ENCODE measurements at places on chromosomes 11 and 22. TPM values are rescaled to one million over a fixed set of nuclear protein-coding genes. Genes with fewer than 3 reads are reported as not detected.

The PHF5A gene
- 43.5 TPM for total RNA-seq

The TRIM51 gene
- not detected for total RNA-seq

The RAPSN gene
- 63.2 TPM for total RNA-seq

The SERPING1 gene
- total RNA-seq: 106 TPM

The JAML gene
- 0.82 TPM for total RNA-seq

The TMEM86A gene
- 3.6 TPM for total RNA-seq

The GRM5 gene
- total RNA-seq: not detected

The EHF gene
- total RNA-seq: 0.85 TPM

The RASD2 gene
- 1.8 TPM for total RNA-seq

The MMP11 gene
- 0.91 TPM for total RNA-seq

The ROBO4 gene
- total RNA-seq: 11.1 TPM

The CEP126 gene
- 0.63 TPM for total RNA-seq

DNA sequence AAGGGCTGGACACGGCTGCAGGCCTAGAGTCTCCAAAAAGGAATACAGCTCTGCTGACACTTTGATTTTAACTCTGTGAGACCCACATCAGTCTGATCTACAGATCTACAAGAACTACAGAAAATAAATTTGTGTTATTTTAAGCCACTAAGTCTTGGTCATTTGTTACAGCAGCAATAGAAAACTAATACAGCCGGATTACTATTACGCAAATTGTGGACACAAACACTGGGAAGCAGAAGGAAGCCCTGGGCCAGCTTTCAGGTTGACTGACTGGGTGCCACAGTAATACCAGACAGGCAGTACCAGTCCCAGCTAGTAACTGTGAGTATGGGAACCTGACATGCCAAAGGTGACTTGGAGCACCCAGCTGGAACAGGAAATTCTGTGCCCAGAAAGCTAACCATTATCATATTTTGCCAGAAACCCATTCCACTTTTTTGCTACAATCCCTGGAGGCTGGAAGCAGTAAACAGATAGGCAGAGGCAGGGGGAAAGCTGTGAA lies 13.4 kb downstream of the SLC25A17 start:
- DNase-seq: no peak

- no peak for DNase-seq
Measured at GRCh38 chr22:32328306-32329201, 29.1 kb upstream of the RFPL3 start.

DNA sequence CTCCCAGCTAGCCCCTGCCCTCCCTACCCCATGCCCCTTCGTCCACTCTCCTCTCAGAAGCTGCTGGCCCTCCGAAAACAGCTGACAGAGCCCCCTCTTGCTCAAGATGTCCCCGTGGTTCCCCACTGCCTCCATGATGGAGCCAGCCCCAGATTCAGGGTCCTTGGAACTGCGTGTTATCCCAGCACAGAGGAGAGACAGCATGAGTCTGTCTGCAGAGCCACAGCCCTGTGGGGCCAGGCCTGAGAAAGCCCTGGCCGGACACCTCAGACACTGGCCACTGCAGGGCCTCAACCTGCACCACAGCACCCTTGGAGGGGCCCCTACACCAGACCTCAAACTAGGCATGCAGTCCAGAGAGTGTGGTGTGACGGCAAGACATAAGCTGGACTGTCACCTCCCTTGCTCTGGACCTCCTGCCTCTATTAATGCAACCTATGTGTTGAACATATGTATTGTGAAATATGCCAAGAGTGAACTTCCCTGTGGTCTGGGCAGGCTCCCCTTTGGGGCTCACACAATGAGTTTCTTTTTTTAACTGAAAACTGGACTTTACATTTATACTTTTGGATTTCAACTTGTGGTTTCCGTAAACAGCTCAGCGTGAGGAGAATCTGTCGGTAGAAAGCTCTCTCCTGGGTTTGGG lies 9.6 kb downstream of the PNPLA5 start:
- no peak for DNase-seq

GRCh38 chr11:100438376-100438775 lies 248.7 kb upstream of the ARHGAP42 start:
- DNase-seq: no peak

GRCh38 chr11:70251659-70252321 lies 18.7 kb upstream of the PPFIA1 start:
- DNase-seq: no peak

GRCh38 chr11:61918938-61919704 lies 1.8 kb upstream of the RAB3IL1 start:
- DNase-seq: peak; percentile 38

GRCh38 chr11:104772806-104773241 lies 125.4 kb downstream of the CASP12 start:
- DNase-seq: no peak

DNA sequence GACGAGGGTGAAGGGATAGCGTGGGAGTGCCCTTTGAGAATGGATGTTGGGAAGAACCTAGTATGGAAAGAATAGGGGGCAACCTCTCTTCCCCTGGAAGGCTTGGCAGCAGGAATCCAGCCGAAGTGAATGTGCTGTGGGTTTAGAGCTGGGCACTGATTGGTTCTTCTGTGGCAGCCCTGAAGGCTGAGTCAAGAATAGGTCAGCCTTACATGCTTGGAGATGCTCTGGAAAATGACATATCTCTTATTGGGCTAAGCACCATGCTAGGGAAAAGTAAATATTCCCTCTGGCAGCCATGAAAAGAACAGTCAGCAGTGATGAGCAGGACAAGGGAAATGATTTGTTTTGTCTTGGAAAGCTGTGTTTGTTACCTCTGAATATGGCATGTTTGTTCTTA lies 149.5 kb downstream of the COMMD9 start:
- DNase-seq: no peak

DNA sequence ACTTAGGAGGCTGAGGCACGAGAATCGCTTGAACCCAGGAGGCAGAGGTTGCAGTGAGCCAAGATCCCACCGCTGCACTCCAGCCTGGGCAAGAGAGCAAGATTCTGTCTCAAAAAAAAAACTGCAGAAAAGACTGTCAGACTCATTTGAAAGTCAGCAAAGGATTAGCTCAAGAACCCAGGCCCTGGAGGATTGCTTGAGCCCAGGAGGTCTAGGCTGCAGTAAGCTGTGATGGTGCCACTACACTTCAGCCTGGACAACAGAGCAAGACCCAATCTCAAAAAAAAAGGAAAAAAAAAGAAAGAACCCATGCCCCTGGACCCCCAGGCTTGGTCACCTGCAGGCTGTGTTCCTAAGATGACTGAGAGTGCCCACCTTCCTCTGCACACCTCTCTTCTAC lies 16.2 kb downstream of the LIF start:
- no peak for DNase-seq

- no peak for DNase-seq
Measured at GRCh38 chr22:48920776-48921241, 906.9 kb downstream of the BRD1 start.

DNA sequence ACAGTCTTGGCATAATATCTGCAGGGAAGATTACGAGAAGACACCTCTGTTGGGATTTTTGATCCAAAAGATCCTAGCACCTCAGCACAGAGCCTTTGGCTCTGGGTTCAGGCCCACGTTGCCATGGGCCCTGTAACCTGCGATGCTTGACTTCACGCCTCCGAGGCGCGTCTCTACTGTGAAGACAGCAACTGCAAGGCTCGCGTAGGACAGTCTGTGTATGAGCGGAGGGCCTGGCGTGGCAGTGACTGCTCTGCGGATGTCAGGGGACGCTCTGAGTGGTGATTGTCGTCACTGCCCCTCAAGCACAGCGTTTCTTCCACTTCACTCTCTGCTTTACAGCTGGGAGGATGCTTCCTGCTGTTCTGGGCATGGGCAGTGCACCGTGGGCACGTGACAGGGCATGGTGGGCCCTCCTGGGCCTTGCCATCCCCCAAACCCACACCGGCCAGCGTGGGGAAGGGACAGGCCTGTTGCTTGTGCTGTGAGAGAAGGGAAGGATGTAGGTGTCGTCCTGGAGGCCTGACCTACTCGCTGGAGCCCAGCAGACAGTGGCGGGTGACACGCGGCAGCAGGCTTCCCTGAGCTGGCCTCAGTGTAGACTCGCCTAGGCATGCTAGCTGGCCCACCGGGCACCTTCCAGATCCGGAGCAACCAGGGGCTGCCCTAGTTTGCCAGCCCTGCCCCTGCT lies 26.5 kb downstream of the GLB1L2 start:
- no peak for DNase-seq

GRCh38 chr11:18379201-18379600 lies 15.2 kb upstream of the LDHA start:
- DNase-seq: no peak

GRCh38 chr11:8719211-8719649 lies 36.6 kb downstream of the RPL27A start:
- peak; percentile 70 for DNase-seq

DNA sequence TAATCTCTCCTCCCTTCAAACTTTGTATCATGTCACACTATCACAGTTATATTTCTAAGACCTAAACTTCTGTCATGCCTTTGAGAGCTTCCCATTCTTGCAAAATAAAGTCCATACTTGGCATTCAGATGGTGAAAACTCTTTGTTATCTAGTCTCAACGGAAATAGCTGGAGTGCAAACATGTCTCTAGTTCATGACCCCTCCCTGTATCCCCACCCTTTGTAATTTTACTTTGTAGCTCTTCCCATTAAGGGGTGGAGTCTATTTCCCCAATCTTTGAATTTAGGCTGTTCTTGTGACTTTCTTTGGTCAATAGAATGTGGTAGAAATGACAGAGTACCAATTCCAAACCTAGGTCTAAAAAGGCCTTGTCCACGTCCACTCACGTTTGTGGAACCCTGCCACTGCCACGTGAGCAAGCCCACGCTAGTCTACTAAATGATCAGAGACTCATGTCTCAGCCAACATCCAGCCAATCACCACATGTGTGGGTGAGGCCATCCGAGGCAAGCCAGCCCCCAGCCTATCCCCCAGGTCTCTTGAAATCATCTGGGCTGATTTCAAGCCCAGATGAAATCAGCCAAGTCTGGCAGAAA lies 23.4 kb downstream of the SLN start:
- no peak for DNase-seq

GRCh38 chr11:57391539-57391938 lies 1.1 kb upstream of the PRG2 start:
- DNase-seq: no peak

DNA sequence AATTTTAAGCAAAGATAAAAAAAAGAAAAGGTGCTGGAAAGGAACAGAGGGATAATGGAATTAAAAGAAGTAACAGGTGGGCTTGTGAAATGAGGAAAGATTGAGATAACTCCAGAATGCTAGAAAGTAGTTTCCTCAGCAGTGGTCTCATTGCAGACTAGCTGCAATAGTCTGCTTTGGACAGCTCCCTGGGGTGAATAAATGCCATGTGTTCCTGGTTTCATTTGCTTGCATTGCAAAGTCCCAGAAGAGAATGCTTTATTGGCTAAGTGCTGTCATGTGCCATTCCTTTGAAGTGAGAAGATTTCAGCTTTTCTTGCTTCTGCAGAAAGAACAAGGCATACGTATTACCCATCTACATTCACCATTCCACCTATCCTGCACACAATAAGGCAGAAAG lies 478.8 kb upstream of the RAG2 start:
- no peak for DNase-seq

- DNase-seq: peak; percentile 25
Measured at GRCh38 chr22:39090426-39091064, 6.5 kb upstream of the APOBEC3H start.

DNA sequence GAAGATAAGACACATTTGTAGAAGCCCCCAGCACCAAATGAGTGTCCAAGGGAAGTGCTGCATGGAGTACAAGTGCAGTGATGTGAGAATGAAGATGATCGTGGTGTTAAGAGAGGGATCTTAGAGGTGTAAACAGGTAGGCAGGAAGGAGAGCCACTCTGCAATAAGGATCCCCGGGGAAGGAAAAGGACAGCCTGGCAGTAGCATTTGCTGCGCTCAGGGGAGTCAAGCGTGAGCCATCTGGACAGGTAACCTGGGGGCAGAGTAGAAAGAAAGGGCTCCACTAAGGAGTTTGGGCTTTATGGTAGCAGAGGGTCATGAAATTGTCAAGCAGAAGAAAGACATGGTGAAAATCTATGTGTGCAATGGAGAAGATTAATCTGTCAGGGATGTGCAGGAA lies 587.2 kb downstream of the BUD13 start:
- no peak for DNase-seq

- no peak for DNase-seq
Measured at GRCh38 chr11:96276836-96277235, 66.2 kb downstream of the MAML2 start.

DNA sequence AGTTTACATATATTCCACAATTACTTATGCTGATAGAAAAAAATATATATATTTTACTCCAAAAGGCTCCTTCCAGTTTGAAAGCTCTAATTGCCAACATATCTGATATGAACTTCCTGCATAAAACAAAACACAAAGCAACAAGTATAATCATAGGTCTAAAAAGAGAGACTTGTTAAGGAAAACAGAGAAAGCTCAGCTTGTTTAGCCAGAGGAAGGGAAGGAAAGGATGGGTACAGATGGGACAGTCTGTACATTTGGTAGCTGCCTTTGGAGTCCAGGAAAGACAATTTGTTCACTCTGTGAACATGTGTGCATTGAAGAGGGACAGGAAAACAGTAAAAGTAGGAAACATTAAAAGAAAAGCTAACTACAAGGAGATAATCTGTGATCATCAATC lies 45.7 kb upstream of the AKIP1 start:
- no peak for DNase-seq

DNA sequence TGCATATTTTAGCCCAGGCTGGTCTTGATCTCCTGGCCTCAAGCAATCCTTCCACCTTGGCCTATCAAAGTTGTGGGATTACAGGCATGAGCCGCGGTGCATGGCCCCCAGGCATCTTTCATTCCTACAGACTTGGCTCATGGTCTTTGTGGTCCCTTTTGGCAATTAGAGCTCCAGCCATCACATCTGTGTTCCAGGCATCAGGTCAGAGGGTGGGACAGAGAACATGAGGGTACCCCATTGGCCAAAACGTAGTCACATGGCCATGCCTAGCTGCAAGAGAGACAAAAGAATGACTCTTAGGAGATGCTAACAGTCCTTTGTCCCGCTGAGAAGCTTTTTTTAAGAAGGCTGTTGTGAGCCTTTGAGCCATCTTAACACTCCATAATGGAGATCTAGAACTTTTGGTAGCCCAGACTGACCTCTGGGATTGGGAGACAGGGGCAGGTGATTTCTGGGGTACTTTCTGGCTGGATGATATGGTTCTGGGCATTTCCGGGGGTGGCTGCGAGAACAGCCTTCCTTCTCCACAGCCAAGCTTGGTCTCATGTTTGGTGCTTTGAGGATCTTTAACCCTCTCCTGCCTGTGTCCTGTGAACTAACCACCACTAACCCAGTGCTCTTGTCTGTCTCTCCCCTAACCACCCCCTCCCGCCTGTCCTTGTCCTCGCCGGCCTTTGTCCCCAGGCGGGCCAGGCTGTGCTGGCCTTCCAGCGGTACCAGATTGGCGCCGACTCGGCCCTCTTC lies 18.4 kb upstream of the TAB1 start:
- no peak for DNase-seq

- no peak for DNase-seq
Measured at GRCh38 chr11:76783294-76783895, at the start of gene TSKU. Gene TSKU (plus strand): TSS chr11:76783356. CDS start chr11:76795617, 12,261 bp downstream.

GRCh38 chr11:73205661-73206343 lies 12.3 kb upstream of the P2RY2 start:
- DNase-seq: peak; percentile 66

DNA sequence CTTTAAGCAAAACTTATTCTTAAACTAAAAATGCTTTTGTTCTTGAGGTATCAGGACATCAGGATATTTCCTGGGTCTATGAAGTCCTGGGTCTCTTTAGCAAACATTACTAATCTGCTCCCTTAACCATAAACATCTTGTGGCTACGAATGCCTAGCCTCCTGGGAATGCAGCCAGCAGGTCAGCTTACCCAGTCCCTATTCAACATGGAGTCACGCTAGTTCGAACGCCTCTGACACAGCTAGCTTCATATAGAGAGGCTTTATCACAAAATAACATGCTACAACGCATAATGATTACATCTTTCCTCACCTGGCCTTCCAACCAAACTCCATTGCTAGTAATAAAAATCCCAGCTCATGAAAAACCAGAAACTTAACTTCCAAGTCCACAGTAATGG lies 17.5 kb upstream of the FIBIN start:
- DNase-seq: no peak
